Lower lobe of right lung (tissue), 2 donors: ENCODE measurements at places on chromosomes 1 and 21. TPM values are rescaled to one million over a fixed set of nuclear protein-coding genes. Genes with fewer than 3 reads are reported as not detected.

GRCh38 chr21:45791562-45792418 is 148.3 kb downstream of the PCBP3 start:
- no peak for DNase-seq

- no peak for DNase-seq
Observed at GRCh38 chr1:32335535-32335789, 571 bp downstream of the MARCKSL1 start.

DNA sequence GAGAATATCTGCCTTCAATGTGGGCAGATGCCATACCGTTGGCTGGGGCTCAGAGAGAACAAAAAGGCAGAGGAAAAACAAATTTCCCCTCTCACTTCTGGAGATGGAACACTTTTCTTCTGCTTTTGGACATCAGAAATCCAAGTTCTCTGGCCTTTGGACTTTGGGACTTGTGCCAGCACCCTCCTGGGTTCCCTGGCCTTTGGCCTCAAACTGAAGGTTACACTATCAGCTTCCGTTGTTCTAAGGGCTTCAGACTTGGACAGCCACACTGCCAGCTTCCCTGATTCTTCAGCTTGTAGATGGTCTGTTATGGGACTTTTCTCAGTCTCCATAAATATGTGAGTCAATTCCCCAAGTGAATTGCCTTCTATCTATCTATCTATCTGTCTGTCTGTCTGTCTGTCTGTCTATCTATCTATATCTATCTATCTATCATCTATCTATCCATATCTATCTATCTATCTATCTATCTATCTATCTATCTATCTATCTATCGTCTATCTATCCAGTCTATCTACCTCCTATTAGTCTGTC is 778.1 kb upstream of the TMPRSS15 start:
- no peak for DNase-seq

DNA sequence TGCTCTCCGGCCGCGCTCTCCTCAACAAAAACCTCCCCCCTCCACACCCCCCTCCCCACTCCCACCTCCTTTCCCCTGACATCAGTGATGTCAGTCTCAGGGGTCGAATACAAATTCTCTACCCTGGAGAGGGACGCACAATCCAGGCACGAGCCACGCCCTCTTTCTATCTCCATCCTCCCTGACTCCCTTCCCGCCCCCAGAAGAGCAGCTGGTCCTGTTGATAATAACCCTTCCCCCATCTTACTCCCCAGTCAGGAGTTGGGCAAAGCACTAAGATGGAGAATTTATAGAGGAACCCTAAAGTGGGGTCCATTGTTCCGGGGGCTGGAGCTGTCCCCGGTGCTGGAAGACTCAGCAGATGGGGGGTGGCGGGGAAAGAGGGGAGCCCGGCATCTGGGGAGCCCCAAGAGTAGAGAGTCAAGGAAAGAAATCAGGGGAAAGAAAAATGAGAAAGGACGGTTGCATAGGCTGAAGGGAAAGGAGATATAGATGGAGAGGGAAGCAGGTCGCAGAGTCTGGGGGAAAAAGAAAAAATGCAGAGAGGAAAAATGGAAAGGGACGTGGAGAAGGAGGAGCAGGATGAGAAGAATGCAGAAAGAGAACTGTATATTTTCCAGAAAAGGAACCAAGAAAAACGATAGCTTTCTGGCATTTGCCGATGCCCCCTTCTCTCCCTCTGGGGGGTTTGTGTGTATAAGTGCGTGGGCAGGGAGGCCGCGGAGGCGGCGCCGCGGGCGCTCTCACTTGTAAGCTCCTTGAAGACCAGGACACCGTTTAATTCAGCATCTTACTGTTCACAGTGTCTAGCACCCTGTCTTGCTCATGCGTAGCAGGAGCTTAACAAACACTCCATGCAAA is at the start of gene CELF3:
TSS of gene CELF3 (minus strand) at position 33 of the 861 bp plus-strand sequence. CDS start 783 bp downstream, outside the sequence.
- no peak for DNase-seq

- no peak for DNase-seq
Observed at GRCh38 chr1:219505886-219506285, 107.0 kb downstream of the ZC3H11B start.

DNA sequence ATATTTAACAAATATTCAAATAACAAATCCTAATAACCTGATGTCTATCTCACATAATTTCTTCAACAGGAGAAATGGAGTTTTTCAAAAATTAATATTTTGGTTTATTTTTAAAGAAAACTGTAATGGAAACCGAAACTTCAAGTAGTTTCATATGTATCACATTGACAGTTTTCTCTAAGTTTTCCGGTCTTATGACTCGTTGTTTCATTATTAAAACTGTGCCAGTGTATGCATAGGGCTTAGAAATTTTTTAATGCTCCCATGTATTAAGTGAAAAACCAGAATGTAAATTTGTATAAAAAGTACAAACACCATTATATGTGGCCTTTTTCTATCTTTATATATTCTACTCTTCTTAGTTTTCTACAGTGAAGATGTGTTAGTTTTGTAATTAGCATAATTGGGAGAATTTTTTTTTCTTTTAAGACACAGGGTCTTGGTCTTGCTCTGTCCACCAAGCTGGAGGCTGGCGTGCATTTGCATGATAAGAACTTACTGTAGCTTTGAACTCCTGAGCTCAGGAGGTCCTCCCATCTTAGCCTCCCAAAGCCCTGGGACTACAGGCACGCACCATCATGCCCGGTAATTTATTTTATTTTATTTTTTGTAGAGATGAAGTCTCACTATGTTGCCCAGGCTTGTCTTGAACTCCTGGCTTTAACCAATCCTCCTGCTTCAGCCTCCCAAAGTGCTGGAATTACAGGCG is 43.9 kb upstream of the SAMSN1 start:
- no peak for DNase-seq

GRCh38 chr21:38831526-38832467 is 26.1 kb downstream of the ETS2 start:
- DNase-seq: peak; percentile 66

GRCh38 chr1:150309758-150310508 is 11.4 kb upstream of the PRPF3 start:
- DNase-seq: no peak

GRCh38 chr1:213418268-213419071 is 367.4 kb downstream of the RPS6KC1 start:
- no peak for DNase-seq

DNA sequence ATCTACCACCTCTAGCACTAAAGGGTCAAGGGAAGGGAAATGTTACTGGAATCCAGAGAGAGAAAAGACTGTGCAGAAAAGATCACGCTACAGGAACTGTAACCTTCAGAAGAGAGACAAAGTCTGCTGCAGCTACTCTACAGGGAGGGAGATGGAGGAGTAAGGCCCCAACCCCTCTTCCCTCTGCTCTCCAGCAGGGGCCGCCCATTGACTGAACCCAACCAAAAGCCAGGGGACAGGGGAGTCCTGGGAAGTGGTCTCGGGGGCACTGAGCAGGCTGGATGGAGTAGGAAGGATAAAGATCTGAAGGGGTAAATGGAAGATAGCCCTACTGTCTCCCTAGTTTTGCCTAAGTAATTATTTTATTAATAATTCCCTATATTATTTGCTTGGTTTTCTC is 72.8 kb upstream of the NR5A2 start:
- no peak for DNase-seq

The MR1 gene
- 61.4 TPM for total RNA-seq

The CENPL gene
- total RNA-seq: 6.9 TPM

The CDC20 gene
- 2.4 TPM for total RNA-seq

The KIF14 gene
- total RNA-seq: 0.44 TPM

The ACTN2 gene
- 1.9 TPM for total RNA-seq

The TMEM82 gene
- total RNA-seq: not detected

The NADK gene
- total RNA-seq: 133 TPM
